Posterior cingulate gyrus (tissue), 11 donors: ENCODE measurements at places on chromosomes 2 and 18.

GRCh38 chr2:42788-43187 lies 3.5 kb downstream of the FAM110C start:
- DNase-seq, result no peak

DNA sequence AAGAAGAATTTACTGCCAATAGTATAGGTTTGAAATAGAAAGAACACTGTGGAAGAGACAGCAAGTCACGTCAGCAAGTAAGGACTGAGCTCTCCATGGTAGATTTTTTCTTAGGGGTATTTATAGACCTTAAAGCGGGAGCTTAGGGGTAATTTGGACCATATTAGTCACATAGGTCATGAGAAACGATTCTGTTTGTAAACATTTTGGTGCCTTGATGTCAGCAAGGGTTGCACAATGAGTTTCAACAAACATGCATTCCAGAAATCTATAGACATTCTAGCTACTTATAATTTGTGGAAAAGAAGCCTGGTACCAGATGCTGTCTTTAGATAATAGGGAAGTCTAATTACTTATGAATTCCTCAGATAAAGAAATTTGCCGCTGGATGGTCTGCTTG lies 624.7 kb downstream of the TDRD15 start:
- DNase-seq, result no peak

DNA sequence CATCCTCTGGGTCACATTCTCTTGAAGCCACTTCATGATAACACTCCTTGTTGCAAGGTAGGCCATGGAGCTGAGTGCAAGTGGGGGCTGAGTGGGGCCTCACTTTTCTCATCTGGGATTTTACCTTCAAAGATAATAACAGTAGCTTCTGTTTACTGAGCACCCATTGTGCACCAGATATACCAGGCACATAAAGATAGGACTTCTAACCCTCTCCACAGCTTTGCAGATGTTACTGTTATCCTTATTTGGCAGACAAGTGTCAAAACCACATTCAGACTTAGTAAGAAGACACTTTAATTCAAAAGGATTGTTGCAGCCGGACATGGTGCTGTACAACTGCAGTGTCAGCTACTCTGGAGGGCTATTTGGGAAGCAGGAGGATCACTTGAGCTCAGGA lies 12.8 kb upstream of the FAM136A start:
- no peak for DNase-seq

DNA sequence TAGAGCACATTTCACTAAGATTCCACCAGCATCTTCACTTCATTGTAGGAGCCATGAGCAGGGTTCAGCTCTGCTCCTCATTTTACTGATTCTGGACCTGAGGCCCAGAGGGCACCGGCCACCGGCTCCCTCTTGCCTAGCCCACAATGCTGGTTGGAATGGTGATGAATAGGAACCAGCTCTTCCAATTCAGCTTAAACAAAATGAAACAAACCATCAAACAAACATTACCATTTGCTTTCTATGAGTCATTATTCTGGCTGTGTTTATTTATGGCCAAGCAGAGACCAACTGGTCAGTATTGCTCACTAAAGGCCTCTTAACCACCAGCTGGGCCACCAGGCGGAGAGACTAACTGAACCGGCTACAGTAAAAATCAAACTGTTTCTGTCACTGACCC lies 176.7 kb downstream of the MTX2 start:
- DNase-seq, result no peak

GRCh38 chr2:233928594-233929351 lies 11.6 kb downstream of the TRPM8 start:
- DNase-seq, result peak; percentile 54

DNA sequence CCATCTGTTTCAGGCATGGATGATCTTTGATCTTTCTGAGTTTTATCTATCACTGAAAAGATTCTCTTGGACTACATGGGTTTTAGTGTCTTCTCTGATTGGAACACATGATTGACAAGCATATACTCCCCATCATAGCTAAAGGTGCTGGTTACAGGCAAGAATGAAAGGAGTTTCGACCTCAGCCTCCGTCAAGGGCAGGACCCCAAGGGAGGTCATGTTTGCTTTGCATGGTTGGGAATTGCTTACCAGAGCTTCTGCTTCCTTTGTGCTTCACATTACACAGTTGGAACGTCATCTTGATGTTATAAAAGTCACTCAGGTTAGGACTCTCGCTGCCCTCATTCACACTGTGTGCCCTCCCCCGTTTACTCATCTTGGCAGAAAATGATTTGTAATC lies 287.7 kb downstream of the PIK3C3 start:
- no peak for DNase-seq

DNA sequence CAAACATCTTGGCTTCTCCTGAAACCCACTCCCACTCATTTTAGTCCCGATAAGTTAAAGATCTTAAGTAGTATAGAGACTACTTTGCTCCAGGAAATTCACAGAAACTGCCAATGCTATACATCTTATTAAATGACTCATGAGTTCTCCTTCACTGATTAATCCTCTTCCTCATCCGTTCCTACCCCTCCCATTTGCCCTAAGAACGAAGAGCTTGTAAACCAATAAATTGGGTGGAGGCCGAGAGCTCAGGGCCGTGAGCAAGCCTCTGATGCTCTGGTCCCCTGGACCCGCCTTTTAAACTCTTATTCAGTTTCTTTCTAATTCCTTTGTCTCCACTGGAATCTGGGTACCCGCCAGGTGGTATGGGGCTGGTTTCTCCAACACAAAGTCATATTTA lies 68.6 kb downstream of the METTL8 start:
- DNase-seq, result no peak

- peak; percentile 91 for DNase-seq
Observed at GRCh38 chr2:159285929-159286708, at the start of gene WDSUB1. Gene WDSUB1, minus strand, starts transcription at chr2:159286703. Its CDS starts 3,634 bp downstream, at chr2:159283069.

DNA sequence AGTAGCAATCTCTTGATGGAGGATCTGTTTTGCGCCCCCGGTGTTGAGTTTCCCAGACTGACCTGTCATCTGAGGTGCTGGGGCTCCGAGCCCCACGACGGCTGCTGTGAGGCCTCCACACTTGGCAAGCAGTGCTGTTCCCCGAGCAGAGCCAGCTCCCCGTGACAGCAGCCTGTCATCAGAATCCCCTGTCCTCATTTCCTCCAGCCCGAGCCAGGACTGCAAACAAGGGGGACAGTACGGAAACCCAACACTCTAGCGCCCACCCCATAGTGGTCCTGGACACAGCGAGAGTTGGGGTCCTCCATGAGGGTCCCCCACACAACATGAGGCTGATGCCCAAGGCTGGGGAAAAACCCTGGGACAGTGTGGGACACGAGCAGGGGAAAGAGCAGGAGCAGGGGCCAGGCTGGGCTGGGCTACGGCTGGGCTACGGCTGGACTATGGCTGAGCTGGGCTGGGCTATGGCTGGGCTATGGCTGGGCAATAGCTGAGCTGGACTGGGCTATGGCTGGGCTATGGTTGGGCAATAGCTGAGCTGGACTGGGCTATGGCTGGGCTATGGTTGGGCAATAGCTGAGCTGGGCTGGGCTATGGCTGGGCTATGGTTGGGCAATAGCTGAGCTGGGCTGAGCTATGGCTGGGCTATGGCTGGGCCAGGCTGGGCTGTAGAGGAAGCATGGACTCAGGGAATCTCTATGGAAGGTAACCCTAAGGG lies 1.5 kb upstream of the KLHL30 start:
- no peak for DNase-seq

DNA sequence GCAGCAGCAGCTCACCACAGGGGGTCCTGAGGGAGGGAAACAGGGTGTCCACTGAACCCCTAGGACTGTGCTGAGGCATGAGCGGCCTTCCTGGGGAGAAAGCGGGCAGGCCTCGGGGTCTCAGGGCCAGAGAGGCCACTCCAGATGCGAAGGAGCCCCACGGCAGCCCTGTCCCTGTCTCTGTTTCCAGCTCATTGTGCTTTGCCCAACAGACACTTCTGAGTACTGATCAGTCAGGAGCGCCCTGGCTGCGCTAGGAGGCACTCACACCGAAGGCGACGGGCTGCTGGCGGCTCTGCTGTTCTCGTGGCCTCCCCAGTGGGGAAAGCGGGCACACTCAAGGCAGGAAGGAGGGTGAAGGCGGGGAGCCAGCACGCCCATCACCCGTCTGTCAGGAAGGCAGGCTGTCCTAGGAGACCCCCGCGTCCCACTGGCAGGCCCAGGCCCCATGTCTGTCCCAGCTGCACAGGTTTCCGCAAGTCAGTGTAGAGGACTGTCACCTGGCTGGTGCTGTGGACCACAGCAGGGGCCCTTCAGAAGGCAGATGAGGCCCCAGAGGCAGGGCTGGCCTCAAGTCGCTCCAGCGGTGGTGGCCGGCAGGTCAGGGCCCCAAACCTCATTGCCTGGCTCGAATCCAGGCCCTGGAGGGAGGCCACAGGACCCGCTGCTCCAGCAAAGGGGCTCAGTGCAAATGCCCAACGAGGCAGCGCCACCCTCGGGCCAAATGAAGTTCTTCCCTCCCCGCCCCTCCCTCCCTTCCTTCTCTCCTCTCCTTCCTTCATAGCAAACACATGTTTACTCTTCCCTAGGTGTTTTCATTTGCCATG lies 6.8 kb downstream of the ESPNL start:
- DNase-seq, result no peak
